ENCODE measurements at places on chromosomes 7 and 10.
A peak's percentile ranks its signal among the peaks of the same experiment; 100 is the strongest.

- no peak for DNase-seq
These were observed 46.1 kb downstream of the CPEB3 start for GRCh38 chr10:92244796-92245195.

- DNase-seq: no peak
These were observed 39.2 kb upstream of the CTTNBP2 start for GRCh38 chr7:117912421-117912820.

DNA sequence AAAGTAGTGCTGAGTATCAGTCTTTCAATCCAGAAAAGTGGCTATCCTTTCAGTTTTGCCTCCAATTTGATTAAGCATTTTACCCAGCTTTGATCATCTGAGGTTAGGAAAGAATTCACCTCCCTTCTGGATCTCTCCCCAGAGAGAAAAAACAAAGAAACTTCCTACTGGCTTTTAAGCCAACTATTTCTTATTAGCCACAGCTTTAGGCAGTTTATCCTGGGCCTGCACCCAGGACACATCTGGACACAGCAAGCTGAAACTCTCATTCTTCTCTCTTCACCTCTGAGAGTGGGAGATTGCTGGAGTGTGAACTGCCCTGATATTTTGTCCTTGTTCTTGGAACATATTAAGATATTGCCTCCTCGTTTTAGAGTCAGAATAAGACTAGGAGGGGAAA, 43.5 kb upstream of the LSM8 start:
- DNase-seq: no peak

GRCh38 chr7:152313831-152314604, 121.8 kb downstream of the KMT2C start:
- no peak for DNase-seq

DNA sequence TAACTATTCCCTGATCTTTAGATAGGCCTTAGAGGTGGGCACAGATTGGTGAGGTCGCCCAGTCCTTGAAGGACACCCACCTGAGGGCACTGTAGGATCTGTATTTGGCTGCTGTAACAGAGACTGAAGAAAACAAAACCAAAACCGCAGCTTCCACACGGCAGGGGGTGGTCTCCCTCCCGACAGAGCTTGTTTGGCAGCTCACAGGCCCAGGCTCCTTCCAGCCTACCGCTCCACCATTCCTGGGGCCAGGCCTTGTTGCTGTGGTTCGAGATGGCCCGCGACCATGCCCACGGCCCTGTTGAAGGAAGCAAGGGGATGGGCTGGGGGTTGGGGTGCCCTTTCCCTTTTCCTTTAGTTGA, 30.4 kb downstream of the ZNF783 start:
- no peak for DNase-seq

DNA sequence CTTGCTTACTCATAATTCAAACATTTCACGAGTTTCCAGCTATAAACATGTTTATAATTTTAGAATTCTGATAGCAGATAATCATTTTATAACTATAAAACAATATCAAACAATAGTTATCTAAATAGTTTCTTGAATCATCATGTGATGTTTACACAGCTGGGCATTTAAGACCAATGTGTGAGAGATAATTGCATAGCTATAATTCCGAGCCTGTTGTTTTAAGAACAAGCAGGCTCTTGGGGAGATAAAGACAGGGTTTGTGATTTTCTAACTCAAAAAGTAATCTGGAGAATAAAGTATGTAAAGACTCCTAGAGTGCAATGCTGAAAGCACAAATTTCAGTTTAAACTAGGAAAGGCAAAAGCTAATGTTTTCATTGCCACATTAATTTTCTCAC, 331.2 kb downstream of the LRRTM3 start:
- DNase-seq: no peak

GRCh38 chr10:102644646-102645387, 538 bp downstream of the TRIM8 start:
- DNase-seq: peak; percentile 86

DNA sequence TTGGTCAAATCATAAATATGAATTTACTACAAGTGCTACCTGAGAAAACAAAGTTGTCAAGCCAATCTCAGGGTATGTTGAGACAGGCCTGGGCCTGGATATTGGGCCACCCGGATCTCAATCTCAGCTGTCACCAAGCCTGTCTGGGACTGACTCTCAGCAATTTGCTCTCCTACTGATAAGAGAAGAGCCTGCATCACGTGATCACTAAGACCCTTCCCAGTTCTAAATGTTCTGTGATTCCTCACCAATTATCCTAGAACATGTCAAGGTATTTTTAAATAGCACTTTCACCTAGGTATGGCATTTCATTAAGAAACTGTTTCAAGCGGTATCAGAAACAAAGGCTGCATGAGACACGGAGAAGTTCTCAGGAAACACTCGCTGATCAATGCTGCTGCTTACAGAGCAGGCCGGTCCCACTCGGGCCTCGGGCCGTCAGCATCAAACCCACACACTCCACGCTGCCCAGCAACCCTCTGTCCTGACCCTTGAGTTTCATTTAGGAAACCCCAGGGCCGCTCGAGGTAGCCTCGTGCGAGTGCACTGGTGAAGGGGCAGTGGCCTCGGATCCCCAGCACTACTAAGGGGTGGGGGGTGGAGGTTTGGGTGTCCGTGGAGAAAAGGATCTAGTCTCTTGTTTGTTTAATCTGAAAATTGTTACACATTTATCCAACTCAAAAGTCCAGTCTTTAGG, 4.1 kb downstream of the KLF6 start:
- peak; percentile 43 for DNase-seq

GRCh38 chr7:156778201-156778600, 114.8 kb downstream of the LMBR1 start:
- DNase-seq: no peak

DNA sequence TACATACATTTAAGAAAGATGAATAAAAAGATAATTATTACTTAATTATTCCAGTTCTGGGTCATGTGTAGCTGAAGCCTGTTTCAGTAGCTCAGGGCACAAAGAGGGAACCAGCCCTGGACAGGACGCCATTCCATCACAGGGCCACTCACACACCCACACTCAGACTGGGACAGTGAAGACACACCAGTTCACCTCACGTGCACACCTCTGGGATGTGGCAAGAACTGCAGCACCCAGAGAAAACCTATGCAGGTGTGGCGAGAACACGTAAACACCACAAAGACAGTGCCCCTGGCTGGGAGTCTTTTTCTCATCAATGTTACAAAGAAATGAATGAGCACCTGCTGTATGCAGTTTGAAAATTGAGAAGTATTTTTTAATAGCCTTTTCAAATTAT, 1.6 kb upstream of the IDI1 start:
- DNase-seq: no peak

- DNase-seq: no peak
These were observed 28.5 kb downstream of the ZMIZ1 start for GRCh38 chr10:79097021-79097872.

DNA sequence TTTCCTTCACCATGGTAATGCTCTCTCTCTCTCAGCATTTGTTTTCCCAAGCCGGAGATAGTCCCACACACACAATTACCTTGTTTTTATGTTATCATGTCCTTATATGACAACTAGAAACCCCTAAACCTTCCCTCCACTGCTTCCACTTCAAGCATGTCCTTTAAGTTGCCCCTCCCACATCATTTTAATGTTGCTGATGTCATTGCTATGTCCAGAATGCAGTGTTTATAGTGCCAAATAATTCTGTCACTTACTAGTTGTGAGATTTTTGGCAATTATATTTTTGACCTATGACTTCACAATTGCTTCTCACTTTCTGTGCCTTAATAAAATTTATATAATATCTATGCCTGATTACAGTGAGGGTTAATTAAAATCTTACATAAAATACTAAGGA, 645.9 kb downstream of the XPNPEP1 start:
- DNase-seq: no peak

DNA sequence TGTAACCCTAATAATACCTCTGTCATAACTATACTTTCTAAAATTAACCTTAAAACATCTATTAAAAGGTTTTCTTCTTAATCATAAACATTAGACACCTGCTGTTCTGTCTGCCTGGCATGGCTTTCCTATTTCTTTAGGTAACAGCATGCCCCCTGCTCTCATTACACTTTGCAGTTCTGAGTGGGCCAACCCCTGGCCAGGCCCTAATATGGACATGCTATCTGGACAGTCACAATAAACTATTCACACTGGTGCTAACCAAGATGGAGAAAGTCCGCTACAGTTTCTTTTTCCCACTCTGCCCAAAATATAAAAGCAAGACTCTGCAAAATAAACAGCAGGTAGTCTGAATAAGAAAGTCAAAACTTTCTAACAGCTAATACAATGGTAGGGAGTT, 84.0 kb downstream of the ELAPOR2 start:
- DNase-seq: no peak

DNA sequence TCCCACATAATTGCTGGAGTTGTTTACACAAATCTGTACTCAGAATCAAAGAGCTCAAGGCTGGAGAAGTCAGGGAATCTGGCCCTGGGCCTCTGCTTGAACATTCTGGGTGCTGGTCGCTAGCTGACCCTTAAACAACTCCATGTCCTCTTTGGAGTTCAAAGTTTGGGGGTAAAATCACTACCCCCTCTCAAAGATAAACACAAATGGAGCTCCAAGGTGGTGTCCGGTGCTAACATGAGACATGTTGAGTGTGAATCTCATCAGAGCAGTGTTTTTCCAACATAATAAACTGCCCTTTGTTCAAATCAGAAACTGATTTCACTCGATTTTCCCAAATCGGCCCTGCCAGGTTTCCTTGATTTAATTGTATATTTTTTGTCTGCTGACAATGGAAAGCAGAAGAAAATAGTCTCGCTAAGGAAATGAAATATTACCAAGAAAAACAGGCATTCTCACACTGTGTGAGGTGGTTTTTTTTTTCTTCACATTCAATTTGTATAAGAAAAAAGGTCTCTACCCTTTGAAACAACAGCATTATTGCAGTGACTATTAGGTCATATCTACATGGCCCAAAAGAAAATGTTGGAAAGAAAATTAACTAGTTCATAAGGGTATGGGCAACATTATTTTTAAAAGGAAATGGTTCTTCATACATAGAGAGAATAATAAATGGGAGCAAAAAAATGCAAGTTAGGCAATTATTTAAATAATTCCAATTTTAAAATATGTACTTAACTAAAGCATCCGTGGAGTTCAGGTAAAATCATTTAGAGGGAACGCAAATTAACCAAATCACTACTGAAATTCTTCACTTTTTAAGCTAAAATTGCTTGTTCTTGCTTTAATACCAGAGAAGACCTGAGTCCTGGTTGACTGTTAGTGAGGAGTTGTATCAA, 56.1 kb upstream of the CAPZA2 start:
- DNase-seq: no peak

DNA sequence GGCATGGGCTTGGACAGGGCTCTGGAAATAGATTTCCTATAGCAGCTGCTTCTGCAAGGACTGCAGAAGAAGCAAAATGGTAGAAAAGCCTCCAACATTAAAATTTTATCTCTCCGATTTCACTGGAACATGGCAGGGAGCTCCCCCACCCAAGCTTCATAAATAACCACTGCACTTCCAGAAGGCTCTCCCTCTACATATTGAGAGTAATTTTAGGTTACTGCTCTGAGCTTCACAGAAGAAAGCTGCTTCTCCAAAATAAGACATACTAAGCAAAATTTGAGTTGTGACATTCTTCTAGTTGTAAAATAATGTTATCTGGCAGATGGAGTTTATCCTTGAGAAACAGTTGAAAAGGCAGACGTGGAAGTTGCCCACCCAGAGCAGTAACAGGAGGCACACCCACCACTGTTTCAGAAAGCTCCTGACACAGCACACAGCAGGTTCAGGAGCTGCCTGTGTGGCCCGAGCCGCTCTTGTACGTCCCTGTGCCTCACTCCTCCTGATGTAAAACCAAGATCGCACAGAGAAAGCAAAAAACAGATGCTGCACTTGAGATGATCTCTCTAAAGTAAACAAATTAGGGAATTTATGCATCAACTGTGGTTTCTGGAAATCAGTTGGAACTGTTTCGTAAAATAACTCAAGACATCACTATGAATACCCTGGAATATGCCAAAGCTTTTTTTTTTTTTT, 621.0 kb downstream of the PARD3 start:
- DNase-seq: no peak

DNA sequence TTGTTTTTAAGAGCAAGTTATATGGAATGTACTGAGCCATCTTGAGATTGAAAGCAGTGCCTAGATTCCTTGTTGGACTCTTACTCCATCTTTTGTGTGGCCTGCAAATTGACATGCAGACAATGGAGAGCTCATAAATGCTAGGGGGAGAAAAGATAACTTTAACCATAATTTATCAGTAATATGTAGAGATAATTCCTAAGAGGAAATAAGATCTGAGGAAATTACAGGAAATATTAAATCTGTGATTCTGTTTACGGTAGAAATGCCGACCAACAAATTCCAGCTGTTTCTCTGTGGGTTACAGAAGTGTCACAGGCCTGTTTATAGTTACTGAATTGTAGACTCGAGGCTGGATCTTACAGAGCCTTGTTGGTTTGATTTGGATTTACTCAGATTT, 348.0 kb downstream of the SUGCT start:
- DNase-seq: no peak

DNA sequence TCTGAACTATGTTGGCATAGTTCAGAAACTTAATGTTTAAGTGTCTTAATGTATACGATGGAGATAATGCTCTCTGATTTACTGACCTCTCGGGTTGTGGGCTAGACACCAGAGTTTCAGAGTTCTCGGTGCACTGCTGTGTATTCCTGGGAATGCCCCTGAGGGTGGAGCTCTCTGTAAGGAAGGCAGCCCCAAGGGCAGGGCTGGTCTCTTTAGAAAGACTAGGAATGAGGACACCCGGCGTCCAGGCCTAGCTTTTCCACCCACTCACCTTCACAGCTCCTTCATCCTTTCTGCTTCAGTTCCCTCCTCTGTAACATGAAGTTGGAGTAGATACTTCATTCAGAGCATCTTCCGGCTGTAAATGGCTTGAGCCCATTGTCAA, 536.6 kb upstream of the GALNT17 start:
- DNase-seq: no peak

GRCh38 chr10:47146572-47146971, 153.4 kb upstream of the GDF10 start:
- no peak for DNase-seq

Data from activated T-cell treated with anti-CD3 and anti-CD28 coated beads, Interleukin-2, amount 50 U/mL, for 24 hours (primary cell).